ENCODE measurements at places on chromosomes 7 and 10.

DNA sequence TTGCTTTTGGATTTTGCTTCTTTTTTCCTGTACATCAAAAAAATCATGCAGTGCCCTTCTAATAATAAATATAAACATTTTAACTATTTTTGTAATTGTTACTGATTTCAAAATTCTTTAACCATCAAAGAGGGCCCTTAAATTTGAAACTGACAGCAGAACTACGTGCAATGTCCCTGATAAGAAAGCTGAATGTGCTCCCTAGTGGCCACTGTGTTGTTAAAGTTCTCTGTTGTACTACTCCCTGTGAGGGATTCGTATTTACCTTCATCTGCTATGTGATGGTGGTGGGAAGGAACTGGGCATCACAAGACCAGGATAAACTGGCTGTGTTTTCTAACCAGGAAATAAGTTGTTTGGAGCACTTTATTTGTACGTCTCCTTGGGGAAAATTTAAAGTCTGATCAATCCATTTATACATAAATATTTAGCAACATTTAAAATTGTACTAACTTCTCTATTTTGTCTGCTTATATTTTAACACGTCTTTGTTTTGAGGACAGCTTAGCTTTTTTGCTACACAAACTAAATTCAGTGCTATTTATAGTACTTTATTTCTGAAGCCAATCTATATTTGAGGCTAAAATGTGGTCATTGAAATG is 322.4 kb downstream of the HGF start:
- no peak for DNase-seq

GRCh38 chr7:155533827-155534690 is 12.3 kb downstream of the CNPY1 start:
- no peak for DNase-seq

- no peak for DNase-seq
These were observed 832 bp downstream of the XRCC2 start for GRCh38 chr7:152674860-152675758.

GRCh38 chr7:130425796-130426195 is 15.0 kb downstream of the CEP41 start:
- DNase-seq, result no peak

GRCh38 chr10:47301833-47302232 is 1.8 kb downstream of the GDF10 start:
- no peak for DNase-seq

DNA sequence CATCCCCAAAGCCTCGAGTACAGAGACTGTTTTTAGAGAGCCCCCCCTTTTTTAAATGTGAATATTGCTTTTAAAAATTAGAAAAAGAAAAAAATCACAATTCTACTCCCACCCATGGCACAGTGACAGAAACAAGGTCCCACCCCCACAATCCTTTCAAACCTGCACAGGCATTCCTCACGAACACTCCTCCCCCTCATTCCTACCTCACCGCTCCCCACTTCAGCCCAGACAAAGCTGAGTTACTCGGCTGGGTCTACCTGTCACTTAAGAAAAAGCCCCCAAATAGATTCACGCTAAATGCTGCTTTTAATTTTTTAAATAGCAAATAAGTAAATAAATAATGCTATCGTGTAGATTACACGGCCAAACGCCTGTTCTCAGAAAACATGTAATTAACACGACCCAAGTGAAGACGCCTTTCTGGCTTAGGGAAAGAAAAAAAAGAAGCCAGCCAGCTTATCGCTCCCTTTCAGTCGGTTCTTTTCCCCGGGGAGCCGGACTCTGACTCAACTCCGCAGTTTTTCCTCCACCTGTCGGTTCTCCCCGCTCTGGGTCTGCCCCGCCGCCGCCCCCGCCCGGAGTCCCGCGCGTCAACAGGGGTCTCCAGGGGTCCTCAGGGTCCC is 739 bp downstream of the MPP7 start:
- no peak for DNase-seq

DNA sequence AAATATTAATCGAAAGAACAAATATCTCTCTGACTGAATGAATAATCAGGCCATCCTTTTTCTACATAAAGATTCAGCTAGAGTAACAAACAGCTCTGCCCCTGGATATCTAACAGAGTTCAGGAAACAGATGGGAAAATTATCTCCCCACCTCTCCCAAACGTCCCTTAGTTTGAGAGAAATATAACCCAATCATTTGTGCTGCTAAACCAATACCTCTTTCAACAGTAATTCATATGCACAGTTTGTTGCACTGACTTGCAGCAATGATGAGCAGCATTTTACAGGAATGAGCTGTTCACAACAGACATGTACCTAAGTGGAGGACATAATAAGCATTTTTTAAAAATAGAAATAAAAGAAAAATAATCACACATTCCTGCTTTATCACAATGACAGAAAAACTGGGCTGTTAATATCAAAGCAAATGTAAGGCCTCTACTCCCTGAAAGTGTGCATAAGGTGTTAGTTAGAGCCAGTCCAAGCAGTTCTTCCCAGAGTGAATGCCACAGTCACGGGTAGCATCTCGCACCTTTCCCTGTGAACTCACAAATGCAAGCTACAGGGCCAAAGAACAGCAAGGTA is 2.3 kb downstream of the CREB3L2 start:
- DNase-seq, result no peak

DNA sequence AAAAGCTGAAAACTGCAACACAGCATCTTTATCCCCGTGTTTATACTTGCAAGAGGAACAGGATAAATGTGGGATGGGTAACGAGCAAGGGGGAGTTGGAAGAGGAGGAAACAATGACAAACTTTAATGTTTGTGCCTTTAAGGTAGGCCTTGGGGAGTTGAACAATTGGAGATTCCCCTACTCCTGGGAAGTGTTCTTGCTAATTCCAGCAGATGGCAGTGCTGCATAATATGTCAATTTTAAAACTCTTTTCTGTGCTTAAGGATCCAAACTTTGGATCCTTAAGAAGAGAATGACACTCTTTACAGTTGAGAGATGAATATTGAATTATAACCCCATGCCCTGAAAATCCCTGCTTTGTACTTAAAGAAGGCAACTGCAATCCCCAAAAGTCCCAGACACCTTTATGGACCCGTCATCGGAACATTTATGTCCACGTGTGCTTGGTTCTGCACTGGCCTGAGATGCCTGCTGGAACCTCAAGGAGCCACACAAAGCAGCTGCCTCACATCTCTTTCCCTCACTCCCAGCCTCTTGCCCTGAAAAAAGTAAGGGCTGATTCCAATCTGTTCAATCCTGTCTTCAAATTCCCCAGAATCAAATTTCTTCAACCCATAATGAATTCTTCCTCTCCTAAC is 12.0 kb downstream of the IFIT5 start:
- no peak for DNase-seq

DNA sequence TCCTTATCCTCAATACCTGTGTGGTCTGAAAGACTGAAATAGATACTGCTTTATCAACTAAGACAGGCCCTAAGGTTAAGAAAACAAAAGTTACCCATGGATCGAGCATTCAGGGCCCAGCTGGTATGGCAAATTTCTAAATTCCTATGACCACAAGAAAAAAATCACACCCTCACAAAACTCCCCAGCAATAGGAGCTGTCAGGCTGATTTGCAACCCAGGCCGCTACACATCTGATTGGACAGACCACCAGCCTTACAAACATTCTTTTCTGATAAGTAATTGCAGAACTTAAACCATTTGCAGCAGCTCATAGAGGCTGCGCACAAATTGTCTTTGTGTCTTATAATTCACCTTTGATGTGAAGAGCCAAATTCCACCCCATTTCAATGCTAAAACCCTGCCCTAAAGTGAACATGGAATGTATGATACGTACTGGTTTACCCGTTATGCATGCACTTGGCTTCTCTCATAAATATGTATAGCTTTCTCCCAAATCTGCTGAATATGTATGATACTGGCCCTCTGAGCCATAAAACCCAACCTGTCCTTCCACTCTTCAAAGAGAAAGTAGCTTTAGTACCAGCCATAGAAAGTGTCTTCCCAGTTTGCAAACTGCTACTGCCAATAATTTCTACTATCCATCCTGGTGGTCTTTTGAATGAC is 842.5 kb downstream of the GRID1 start:
- no peak for DNase-seq

- DNase-seq, result no peak
These were observed 357.4 kb upstream of the TMEM229A start for GRCh38 chr7:124390301-124390700.

GRCh38 chr7:9961161-9961922 is 1012.3 kb upstream of the PHF14 start:
- DNase-seq, result no peak

DNA sequence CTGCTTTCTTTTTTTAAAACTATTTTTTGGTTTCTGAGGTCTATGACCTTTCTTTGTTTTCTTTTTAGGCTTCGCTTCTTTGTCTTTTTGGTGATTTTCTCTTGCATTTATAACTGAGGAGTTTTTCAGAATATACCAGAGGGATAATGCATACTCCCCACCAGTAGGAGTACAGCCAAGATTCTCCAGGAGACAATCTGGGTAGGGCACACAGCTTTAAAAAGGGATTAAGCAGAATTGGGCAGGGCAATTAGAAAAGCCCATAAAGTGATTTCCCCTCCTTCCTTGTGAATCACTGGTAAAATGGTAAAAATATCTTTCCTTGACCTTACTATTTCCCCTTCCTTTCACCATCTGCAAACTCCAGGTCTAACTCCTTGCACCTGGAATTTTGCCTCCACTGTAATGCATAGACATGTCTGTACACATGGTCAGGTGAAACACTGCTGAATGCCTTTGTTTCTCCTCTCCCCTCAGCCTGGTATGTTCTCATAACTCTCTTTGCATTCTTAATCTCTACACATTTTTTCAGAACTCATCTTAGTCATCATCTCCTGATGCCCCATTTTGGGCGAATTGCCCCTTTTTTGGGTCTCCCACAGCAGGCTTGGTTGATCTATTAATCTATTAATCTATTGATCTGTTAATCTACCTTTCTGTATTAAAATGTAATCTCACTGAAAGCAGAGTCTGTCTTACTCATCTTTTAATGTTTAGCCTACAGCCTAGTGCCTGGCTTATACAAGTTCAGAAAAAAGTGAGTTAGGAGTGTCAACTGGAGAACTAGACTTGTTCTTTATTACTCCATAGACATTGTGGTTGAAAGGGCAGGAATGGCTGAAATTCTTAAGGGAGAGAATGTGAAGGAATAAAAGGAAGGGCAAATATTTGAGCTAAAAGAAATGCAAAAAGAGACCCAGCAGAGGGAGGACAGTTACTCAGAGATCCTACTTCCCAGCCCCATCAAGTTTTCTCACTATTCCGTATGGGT is 64.6 kb downstream of the MDFIC start:
- DNase-seq, result no peak

DNA sequence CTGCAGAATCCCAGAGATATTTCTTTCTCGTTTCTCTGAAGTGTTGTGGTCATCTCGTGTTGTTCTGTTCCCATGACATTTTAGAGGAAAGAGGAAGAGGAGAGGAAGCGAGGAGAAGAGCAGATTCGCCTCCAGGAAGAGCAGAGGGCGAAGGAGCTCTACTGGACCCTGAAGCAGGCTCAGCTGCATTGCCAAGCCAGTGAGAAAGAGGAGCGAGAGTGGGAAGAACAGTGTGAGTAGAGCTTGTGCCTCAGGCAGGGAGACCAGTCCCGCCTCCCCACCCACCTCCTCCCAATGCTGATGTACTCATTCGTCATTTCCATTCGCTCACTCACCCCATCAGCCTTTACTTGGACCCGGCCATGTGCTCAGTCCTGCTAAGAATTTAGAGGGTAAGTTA is 50.8 kb downstream of the SH2D4B start:
- DNase-seq, result no peak

DNA sequence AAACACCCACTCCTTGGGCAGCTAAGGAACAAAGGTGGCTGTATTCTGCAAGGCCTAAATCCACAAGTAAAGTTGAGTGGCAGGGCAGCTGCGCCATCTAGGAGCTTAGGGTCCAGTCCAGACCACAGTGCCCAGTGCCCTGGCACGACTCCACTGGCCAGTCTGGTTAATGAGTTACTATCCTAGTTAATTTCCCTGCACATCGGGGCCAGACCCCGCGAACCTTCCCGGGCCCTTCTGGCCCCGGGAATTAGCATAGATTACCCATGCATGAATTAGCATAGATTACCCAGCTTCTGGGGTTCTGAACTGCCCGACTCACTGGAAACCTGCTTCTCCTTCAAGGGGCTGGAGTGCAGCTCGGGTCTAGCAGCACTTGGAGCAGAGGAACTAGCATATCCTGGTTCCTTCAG is 3.2 kb upstream of the EMX2 start:
- no peak for DNase-seq

DNA sequence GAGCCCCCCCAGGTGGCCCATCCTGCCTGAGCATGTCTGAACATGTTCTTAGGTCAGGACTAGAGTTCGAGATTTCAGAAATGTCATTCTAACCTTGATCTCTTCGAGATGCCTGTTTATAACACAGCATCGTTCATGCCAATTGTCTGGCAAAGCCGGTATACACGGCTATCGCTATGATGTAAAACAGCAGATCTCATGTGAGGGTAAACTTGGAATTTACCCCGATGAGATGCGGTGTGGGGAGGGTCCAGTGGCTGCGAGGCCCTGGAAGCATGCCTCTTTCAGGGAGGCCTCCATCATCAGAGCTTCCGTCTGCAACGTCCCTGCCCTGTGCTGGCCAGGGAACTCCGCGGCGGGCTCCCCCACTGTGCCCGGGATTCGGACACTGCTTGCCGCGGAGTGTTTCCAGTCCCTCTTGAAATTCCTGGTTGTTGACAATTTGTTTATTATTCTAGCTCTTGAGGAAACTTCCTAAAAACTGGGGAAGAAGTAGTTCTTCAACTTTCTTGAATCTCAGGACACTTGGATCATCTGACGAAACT is 168.6 kb upstream of the RHEB start:
- DNase-seq, result no peak

- no peak for DNase-seq
These were observed 230.6 kb downstream of the REEP3 start for GRCh38 chr10:63751836-63752235.

GRCh38 chr10:94129393-94130130 is 135.8 kb downstream of the PLCE1 start:
- no peak for DNase-seq

DNA sequence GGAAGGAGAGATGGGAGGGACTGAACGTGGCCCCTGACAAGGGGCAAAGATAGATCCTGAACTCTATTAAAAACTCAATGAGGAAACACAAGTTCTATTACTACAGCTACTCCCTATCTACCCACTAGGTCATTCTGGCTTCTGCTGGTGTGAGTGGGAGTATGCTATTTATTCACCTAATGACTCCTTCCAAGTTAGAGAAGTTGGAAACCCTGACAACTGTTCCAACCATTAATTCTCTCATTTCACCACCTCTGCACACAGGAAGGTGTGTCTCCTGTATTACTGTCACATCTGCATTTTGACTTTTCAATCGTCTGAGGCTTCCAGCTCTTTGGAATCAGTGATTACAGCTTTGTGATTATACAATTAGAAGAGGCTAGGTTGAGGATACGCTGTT is 169.4 kb upstream of the ADO start:
- DNase-seq, result no peak
